ENCODE measurements at places on chromosomes 16 and 17.

- no peak for DNase-seq
Observed at GRCh38 chr17:38357486-38358123, 6.0 kb downstream of the SOCS7 start.

DNA sequence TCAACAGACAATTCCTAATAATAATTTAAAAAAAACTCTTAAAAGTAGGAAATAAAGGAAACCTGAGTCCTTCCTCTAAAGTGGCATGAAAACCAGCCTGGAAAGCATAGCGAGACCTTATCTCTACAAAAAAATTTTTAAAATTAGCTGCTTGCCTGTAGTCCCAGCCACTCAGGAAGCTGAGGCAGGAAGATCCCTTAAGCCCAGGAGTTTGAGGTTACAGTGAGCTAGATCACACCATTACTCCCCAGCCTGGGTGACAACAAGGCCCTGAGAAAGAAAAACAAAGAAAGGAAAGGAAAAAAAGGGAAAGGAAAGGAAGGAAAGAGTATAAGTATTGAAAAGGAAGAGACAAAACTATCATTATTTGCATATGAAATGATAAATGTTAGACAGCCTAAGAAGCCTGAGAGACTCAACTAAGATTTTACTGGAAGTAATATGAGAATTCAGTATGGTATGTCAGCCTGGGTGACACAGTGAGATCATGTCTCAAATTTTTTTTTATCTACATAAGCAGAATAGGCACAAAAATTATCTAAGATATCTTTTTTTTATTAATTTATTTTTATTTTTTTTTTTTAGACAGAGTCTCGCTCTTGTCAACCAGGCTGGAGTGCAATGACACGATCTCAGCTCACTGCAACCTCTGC lies 113.0 kb downstream of the GOSR1 start:
- no peak for DNase-seq

- DNase-seq: no peak
Observed at GRCh38 chr17:17315142-17315821, 12.1 kb downstream of the NT5M start.

DNA sequence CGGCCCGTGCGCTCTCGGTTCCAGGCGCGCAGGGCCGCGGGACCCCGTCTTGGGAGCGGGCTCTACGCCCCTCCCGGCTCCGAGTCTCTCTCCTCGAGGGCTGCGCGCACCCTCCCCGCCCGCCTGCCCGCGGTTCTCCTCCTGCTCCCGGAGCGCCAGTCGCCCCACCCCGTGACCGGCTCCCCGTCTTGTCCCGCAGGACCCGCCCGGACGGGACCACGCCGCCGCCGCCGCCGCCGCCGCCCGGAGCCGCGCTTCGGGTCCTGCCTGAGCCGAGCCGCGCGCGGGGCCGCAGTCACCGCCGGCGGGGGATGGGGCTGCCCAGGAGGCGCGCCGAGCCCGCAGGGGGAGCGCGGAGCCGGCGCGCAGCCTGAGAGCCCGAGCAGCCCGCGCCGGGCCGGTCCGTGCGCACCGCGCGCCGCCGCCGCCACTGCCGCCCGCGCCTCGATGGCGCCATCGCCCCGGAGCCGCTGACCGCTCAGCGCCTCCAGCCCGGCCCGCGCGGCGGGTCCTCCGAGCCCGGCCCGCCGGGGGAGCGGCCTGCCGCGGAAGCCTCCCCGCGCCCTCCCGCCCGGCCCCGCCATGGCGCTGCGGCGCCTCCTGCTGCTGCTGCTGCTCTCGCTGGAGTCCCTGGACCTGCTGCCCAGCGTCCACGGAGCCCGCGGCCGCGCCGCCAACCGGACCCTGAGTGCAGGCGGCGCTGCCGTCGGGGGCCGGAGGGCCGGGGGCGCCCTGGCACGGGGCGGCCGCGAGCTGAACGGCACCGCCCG lies at the start of gene SHISA6:
TSS of gene SHISA6 (plus strand) at position 373 of the 770 bp plus-strand sequence.
- no peak for DNase-seq

DNA sequence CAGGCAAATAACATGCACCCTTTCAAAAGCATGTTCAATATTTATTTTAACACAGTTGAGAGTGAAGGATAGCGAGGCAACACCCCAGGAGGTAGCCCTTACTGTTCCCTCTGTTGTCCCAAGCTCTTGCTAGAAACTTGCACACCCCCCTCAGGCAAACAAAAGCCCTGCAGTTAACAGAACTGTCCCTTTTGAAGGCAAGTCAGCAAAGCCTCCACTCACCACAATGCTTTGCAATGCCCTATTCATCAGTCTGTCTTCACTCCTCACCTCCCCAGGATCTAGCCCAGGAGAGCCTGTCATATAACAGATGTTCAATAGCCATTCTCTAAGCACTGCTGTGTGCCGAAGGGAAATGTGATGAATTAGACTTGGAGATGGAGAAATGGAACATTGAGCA lies 3.5 kb upstream of the CNEP1R1 start:
- no peak for DNase-seq

- DNase-seq: no peak
Observed at GRCh38 chr16:4556580-4556979, 440 bp downstream of the C16orf96 start.

All from inflammatory macrophage (primary cell).